ENCODE measurements at places on chromosomes 5 and 9. TPM values are rescaled to one million over a fixed set of nuclear protein-coding genes. Genes with fewer than 3 reads are reported as not detected.

PCA3 gene
- not detected for total RNA-seq

DNA sequence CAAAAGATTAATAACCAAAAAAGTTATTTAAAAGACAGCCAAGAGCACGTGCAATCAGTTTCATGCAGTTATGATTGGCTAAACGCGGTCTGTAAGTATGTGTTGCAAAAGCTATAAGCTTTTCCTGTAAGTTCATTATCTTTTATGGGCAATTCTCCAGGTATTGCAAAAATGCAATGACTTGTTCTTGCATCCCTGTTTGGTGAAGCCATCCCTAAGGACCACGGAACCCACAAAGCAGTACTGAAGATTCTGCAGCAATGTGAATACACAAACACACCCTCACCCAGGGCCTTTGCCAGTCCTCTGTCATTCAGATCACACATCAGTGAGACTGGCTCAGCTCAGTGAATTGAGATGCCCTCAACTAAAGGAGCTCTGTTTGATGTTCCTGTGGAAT lies 11.4 kb downstream of the GCNT4 start:
- DNase-seq: no peak
- no peak overlapping the region for H3K4me3 ChIP-seq
- H3K27me3 ChIP-seq: no peaks in the 10 kb centered on the region
- H3K27ac ChIP-seq: no peak overlapping the region
- no peaks in the 10 kb centered on the region for H3K4me1 ChIP-seq
- no peaks in the 10 kb centered on the region for H3K36me3 ChIP-seq

DNA sequence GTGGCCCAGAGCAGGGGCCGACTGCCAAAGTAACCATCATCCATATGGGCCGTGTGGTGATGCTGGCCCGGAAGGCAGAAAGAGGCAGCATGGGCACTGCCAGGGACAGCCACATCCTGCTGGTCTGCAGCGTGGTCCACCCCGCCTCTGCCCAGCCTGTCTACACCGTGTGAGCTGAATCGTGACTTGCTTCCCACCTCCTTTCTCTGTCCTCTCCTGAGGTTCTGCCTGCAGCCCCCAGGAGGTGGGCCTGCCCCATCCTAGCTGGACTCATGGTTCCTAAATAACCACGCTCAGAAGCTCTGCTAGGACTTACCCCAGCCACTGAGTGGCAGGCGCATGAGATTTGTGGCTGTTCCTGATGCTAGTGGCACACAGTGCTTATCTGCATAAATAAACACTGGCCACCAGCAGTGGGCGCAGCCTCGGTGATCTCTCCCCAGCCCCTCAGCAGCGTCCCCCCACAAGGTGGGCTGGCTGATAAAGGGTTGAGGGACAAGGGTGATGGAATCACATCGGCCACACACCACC lies 22.6 kb upstream of the SUSD3 start:
- no peak overlapping the region for H3K27ac ChIP-seq
- no peak overlapping the region for H3K4me3 ChIP-seq
- H3K4me1 ChIP-seq: no peaks in the 10 kb centered on the region
- DNase-seq: no peak

CDC25C gene
- total RNA-seq: 4.3 TPM

ERAP2 gene
- total RNA-seq: 26.7 TPM

GRCh38 chr5:170179626-170180025 lies 53.2 kb upstream of the C5orf58 start:
- DNase-seq: no peak
- H3K36me3 ChIP-seq: no peaks in the 10 kb centered on the region
- no peak overlapping the region for H3K27ac ChIP-seq

DNA sequence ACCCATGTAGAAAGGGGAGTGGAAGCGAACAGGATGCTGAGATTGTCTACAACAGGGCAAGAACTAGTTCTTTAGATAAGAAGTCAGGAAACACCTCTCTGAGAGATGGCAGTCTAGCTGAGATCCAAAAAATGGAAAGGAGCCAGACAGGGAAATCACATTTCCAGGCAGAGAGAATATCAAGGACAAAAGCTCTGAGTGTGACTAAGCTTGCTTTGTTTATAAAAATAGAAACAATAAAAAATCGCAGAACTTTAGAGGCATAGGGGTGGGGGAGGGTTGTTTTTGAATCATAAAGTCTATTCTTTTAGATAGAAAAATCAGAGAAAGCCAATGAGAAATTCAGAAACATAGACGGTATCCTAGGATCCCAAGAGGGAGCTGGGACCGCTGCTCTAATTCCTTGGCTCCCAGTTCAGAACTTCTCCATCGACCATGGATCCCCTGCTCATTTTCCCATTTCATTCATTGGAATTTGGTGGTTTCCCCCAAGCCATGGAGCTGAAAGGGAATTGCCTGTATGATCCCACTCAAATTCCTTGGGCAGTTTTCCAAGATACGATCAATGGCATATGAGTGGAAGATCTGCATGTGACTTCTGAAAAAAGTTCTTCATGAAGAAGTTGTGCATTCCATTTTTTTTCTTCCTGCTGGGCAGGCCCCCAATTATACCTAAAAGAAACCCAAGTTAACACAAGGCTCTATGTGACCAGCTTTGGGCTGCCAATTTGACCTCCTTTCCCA lies 182.0 kb downstream of the GRIA1 start:
- no peaks in the 10 kb centered on the region for H3K36me3 ChIP-seq
- DNase-seq: no peak
- H3K4me1 ChIP-seq: no peaks in the 10 kb centered on the region
- no peak overlapping the region for H3K4me3 ChIP-seq

DNA sequence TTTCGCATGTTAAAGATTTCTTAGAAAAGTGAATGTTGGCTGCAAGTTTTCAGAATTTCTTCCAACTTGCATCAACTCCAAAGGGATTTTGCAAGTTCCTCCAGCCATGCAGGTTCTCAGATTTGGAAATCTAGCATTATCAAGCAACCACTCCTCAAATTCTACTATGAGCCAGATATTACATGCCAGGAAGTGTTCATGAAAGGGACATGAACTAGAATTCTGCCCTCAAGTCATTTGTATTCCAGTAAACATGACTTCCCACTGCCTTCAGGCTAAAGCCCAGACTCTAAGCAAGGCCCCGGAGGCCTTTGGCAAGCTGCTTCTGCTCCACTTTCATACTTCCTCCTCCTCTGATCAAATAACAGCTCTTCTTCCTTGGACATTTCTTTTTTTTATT lies 111.3 kb upstream of the PAPPA start:
- no peak overlapping the region for H3K4me3 ChIP-seq
- no peaks in the 10 kb centered on the region for H3K36me3 ChIP-seq
- no peaks in the 10 kb centered on the region for H3K27me3 ChIP-seq
- no peaks in the 10 kb centered on the region for H3K4me1 ChIP-seq
- H3K27ac ChIP-seq: no peak overlapping the region

DNA sequence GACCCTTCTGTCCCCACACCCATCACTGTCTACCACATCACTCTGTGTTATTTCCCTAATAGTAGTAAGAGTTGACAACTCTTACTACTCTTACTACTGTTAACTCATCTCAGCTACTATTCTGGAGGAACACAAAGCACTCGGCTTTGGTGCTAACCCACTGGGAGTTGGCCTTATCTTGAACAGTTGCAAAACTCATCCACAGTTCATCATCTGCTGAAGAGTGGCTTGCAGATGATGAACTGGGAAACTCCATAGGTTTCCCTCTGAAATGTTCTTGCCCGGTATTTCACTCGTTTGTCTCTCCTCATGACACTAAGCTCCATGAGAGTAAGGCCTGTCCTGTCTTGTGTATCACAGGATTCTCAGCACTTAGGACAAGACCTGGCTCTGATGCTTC lies 221.4 kb downstream of the NR3C1 start:
- no peak for DNase-seq
- no peaks in the 10 kb centered on the region for H3K4me1 ChIP-seq
- H3K27me3 ChIP-seq: no peaks in the 10 kb centered on the region
- H3K27ac ChIP-seq: no peak overlapping the region
- no peaks in the 10 kb centered on the region for H3K36me3 ChIP-seq
